ENCODE measurements at places on chromosomes 3 and 15.

- no peak for DNase-seq
These were observed 197.4 kb downstream of the KLHL25 start for GRCh38 chr15:85597155-85597815.

DNA sequence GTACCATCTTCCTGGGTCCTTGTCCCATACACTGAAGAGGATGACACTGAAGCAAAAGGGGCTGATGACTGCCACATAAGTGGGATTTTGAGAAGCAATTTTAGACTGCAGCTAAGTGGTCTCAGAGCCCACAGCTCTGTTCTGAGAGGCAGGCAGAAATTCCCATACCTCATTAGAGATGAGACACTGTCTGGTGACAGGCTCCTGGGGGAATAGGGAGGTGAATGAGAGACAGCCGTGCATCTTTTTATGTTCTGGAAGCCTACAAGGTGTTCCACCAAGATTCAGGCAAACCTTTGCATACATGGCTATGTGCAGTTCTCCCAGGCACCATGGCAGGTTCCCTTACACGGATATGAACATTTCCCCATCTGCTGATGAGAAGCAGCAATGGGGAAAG, 47.2 kb downstream of the LIMD1 start:
- DNase-seq: no peak

- DNase-seq: no peak
These were observed 18.3 kb upstream of the MRPS22 start for GRCh38 chr3:139325551-139325950.

DNA sequence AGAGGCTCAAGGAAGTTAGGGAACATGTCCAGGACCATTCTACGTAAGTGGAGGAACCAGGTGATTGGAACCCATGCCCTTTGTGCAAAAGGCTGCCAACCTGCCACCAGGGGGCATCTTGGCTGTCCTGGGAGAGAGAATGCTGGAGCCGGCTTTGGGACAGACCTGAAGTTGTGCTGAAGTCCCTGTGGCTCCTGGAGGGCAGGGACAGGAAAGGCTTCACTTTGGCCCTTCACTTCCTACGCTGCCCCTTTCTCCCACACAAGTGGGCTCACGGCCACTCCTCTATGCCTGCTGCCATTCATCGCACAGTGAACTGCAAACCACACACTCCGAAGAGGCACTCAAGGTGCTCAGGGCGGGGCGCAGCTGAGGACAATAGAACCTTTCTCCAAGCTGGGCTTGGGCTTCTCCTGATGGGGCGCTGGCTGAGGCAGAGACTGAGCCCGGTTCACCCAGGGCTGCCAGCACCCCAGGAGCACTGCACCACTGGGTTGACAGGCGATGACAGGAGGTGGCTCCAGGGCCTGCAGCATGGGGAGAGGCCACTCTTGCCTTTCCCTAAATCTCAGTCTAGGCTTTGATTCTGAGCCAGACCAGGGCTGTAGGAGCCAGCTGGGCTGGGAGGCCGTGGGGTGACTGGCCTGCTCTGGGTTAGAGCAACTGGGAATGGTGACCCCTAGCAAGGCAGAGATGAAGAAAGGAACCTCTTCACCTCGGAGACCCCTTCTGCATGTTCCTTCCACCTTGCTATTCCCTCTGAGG, 8.4 kb downstream of the SHF start:
- DNase-seq: no peak

- DNase-seq: no peak
These were observed 1336.7 kb downstream of the NSUN3 start for GRCh38 chr3:95399585-95399984.

- DNase-seq: no peak
These were observed 31.2 kb downstream of the ADGRG7 start for GRCh38 chr3:100640633-100641032.

- DNase-seq: no peak
These were observed 71.6 kb upstream of the SYN2 start for GRCh38 chr3:11932636-11933035.

GRCh38 chr15:23050708-23051107, 11.3 kb upstream of the TUBGCP5 start:
- no peak for DNase-seq

All from AML-193 (cell line).